ENCODE measurements at places on chromosomes 7 and 10.

DNA sequence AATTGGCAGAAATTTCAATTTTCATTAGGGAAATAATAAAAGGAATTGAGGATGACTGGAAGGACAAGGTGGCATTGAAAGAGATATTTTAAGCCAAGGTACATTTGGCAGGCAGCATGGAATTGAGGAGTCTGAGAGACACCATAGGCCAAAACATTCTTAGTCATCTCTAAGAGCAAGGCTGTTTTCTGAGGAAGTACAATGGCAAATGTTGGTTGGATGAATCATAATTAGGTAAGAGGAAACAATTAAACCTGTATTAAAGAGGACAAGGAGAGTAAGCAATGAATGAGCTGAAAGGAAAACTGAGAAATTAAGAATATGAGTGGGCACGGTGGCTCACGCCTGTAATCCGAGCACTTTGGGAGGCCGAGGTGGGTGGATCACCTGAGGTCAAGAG lies 86.3 kb downstream of the MRPL32 start:
- DNase-seq = no peak

DNA sequence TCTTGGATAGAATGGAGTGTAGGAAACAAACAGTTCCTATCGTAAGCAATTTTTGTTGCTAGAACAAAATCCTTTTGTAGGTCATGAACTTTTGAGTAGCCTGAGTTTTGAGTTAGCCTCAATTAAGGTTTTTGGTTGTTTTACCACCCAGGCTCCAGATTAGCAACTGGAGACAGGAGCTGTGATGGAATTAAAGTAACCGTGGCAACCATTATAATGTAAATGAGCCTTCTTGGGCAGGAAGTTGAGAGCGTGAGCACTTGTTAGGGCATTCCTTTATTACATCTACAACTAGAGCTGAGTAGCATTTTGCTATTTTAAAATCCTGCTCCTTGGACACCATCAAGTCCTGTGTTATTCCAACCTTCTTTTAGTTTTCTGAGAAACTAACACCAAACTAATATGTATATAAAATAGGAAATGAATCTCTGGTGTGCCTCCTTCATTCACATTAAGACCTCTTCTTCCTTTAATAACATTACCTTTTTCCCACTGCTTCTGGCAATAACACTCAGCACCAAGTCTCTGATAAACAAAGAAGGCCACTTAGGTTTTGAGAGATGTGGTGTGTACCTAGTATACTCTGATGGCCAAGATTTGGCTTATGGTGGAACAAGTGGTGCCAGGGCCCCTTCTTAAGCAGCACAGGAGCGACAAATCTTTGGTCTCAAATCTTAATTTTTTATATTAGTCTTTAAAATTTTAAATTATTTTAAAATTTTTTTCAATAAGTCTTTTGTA lies 34.0 kb downstream of the AHCYL2 start:
- DNase-seq = no peak

DNA sequence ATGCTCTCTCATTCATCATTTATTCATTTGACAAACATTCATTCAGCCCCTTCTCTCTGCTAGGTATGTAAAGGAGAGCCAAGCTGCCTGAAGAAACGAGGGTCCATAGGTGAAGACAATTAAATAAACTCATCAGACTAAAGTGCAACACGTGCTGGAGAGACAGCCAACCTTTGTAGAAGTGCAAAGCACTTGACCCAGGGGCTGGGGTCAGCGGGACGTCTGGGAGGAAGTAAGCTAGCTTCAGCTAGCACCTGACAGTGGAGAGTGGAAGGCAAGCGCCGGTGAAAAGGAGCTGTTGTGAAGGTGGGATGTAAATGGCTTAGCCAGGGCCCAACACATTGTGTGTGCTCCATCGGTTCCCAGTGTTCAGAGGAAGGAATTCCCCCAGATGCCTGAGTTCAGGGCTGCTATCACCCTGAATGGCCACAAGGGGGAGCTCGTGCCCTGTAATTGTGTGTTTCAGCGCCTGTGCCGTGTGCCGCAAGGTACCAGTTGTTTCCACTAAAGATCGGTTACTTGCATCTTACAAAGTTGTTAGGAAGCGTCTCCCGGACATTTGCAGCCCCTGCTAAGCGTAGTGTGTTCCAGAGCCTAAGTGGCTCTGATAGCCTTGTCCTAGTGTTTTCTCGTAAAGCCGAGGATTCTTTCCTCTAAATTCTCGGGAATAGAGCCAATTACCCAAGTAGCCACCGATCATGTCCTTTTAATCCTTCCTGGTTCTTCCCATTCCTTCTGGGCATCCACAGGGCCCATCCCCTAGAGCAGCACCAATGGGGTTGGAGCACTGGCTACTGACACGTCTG lies 30.6 kb downstream of the TLX1 start:
- DNase-seq = peak; percentile 42

- no peak for DNase-seq
Observed at GRCh38 chr7:121219026-121219425, 109.8 kb upstream of the WNT16 start.

DNA sequence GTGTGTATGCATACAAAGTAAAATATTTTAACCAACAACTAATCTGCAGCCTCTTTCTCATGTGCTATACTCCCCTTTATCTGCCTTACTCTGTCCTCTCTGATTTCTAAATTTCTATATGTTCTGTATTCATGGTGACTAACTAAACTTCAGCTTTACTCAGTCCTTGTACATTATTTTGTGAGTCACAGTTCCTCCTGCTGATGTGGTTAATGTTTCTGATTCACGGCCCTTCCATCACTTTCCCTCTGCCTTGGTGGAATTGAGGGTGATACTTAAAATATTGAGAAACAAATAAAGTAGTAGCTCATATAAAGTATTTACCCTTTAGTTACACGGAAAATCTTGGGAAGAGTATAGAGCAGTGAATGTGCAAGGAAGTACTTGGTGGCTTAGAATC lies 899.1 kb upstream of the ZWINT start:
- no peak for DNase-seq

- DNase-seq = no peak
Observed at GRCh38 chr7:12031186-12031585, 179.9 kb upstream of the TMEM106B start.

DNA sequence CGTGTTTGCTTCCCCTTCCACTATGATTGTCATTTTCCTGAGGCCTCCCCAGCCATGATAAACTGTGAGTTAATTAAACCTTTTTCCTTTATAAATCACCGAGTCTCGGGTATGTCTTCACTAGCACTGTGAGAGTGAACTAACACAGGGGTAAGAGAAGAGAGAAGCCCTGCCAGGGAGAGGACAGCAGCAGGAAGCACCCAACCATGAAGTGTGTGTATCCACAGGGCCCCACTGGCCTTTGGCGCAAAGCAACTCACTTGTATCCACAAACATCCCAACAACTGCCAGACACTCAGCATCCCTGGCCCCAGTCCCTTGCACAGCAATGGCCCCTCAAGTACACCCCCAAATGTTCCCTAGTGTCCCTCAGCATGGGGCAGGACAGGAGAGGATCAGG lies 115.1 kb downstream of the MAD1L1 start:
- no peak for DNase-seq

DNA sequence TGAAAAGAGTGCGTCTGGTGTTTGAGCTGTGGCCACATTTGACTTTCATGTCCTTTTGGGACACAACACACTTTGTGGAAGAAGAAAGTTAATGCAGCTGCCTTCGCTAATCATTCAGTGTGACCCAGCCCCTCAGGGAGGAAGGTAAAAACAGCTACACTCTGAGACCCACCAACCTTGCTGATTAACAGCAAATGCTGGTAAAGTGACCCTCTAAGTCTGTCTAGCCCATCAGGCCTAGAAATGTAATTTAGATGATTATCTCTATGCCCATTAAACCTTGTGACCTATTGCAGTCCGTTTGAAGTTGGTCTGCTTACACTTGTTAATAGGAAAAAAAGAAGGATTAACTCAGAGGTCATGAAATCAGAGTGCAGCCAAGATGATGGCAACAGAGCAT lies 161.9 kb upstream of the WNT16 start:
- no peak for DNase-seq
